ENCODE measurements at places on chromosomes 12 and 14. TPM values are rescaled to one million over a fixed set of nuclear protein-coding genes. Genes with fewer than 3 reads are reported as not detected.

- DNase-seq = no peak
These were observed 3.0 kb downstream of the TRMT5 start for GRCh38 chr14:60977847-60978246.

- no peak for DNase-seq
These were observed 21.7 kb upstream of the PPM1A start for GRCh38 chr14:60227291-60227690.

DNA sequence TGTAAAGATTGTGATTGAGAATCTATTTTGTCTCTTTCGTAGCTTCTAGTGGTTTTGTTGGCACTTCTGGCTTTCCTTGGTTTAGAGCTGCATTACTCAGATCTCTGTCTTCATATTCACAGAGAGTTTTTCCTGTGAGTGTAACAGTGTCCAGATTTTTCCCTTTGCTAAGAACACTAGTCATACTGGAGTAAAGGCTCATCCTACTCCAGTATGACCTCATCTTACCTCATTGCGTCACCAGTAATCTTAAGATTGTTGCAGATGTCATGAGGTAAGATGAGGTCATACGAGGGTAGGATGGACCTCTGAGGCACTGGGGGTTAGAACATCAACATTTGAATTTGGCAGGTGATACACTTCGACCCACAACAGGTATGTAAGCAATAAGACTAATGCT, 461.2 kb downstream of the FLRT2 start:
- no peak for DNase-seq

DNA sequence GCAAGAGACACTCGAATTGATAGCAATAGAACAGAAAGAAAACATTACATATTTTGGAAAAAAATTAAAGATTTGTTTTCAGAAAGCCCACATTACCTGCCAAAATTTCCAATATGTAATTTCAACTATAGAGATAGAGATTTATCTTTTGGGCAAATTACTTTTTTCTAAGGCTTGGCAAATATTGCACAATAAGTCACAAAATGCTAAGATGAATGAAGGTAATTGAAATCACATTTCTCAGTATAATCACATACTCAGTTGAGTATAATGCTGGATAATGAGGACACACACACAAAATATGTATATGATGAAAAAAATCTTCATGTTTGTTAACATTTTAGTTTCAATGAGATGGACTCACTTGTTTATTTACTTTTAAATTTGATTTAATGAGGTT, 189.2 kb upstream of the STXBP6 start:
- no peak for DNase-seq

- no peak for DNase-seq
These were observed 19.1 kb downstream of the SH2B3 start for GRCh38 chr12:111424793-111425251.

Gene TWF1
- total RNA-seq = 25.9 TPM

Gene ZFHX2
- 1.5 TPM for total RNA-seq

Gene CLEC4A
- total RNA-seq = 0.34 TPM

Gene RAN
- 1,332 TPM for total RNA-seq

Gene ACVR1B
- 8.8 TPM for total RNA-seq
